ENCODE measurements at places on chromosomes 6 and 20.

DNA sequence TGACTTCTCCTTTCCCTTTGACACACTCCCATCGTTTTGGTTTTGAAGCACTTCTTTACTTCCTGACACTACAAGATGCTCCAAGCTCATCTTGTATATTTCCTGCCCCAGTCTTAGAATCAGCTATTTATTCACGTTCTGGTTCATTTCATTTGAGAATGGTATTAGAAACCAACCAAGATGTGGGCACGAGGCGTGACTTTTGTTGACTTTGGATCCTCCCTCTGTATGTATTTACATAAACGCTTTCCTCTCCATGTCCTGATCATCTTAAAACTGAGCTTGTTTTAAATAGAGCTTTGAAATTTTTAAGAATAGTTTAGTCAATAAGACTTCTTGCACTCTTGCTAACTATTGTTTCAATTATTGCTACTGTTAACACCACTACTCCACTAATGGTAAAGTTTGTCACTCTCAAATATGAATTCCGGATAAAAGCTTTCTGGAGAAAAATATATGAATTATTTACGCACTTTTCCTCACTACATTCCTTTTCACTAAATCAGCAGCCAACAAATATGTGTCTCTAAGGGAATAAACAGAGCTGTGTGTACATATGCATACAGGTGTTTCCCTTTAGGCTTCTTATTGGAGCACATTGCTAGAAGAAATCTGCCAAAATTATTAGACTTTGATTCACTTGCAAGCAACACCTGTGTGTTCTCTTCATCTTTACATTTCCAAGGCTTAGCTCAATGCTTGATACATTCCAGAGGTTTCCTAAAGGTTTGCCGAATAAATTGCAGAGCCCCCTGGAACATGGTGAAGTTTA lies 77.3 kb upstream of the TMEM244 start:
- no peak for DNase-seq

- peak; percentile 28 for DNase-seq
Measured at GRCh38 chr6:57190140-57190539, 18.0 kb downstream of the BAG2 start.

DNA sequence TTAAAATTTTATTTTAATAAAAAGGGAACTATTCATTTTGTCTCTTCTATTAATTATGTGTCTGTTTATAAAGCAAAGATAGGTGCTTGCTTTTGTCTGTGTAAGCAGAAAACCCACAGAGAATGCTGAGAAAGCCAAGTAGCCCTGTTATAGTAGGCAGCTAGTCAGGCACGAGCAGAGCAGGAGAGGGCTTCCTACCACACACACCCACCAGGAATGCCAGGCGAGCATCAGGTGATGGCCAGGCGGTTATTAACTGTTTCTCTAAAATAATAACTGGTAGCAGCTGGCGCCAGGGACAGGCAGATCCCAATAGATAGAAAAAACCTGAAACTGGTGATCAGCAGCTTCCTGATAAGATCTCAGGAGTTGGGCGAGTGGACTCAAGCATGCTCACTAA lies 15.7 kb downstream of the C6orf15 start:
- no peak for DNase-seq

DNA sequence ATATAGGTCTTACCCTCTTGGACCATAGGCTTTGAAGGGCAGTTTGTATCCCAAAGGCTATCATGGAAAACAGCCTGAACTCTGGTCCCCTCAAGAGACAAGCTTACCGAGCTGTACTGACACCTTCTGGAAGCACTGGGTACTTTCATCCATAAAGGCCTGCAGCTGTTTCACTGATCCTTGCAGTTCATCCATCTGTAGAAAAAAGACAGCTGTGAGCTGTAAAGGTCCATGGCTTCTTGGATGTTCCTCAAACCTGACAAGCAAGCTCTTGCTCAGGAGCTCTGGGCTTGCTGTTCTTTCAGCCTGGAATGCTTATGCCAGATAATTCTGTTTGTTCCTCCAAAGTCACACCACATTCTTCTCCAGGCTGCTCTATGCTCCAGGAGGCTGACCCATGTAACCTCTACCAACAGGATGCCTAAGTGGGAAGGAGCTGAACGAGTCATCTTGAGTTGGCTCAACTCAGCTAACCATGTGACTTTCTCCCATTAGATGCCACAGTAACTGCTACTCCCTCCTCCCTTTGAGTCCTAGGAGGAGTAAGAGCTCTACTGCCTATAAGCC lies 8.8 kb upstream of the NDRG3 start:
- DNase-seq = peak; percentile 56

DNA sequence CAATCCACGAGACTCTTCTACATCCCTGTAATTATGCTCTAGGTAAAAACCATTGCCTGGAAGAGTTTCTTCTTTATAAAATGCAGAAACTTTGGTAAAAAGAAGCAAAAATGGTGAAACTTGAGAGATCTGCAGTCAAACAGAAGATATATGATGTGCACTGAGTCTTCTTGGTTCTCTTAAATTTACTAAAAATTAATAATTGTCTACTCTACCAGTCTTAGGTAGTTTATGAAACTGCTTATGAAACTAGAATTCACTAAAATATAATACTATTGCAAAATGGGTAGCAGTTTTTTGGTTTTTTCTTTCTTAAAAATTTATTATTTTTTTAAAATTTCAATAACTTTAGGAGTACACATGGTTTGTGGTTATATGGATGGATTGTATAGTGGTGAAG lies 519.1 kb upstream of the SOX4 start:
- DNase-seq = no peak

DNA sequence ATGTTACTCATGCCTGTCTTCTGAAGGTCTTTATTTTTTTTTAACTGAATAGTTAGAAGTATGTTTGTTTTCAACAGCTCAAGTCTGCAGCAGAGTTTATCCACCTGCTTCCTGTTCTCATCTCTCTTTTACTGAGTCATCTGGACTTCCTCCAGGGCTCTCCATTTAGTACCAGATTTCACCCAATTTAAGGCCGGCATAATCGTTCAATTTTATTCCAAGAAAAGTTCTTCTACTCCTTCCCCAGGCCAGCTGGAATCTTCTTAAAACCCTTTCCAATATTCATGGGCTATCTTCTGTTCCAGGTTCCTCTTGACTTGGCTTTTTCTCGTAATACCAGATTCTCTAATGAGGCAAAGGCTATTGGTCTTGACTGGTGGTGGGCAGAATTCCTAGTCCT lies 79.0 kb upstream of the LAMA2 start:
- DNase-seq = peak; percentile 15

DNA sequence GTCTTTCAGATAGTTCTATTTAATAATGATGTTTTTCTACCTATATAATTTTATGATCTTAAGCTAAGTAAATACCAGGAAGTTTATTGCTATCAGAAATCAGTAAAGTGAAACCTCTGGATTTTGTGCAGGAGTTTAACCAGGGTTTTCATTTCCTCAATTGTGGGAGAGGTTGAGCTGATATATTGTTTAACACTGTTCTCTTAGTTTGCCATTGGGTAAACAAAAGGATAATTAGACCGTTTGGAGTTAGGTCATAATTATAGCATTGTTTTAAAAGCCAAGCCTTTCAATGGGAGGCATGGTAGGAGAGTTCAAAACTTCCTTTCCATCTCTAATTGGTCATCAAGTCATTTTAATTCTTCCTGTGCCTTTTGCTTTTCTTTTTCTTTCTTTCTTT lies 58.7 kb downstream of the STXBP5 start:
- DNase-seq = no peak

GRCh38 chr6:145819994-145820393 lies 5.4 kb upstream of the FBXO30 start:
- no peak for DNase-seq

GRCh38 chr6:57224769-57225515 lies 2.8 kb upstream of the RAB23 start:
- DNase-seq = peak; percentile 38

DNA sequence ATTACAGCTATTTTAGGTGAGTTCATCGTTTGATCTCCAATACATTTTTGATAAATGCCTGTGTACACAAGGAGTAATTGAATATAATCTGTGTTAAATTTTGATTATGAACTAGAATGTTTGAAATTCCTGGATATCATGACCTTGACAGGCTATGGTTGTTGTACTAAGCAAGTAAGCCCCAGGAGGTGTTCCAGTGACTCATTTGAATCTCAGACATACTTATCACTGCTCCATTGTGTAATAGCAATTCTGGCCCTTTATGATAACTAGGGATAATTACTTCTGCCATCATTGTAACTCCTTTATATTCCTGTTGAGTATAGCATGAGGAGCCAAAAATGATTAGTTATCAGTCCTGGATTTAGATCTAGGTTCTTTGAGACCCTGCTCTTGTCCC lies 1424.6 kb upstream of the ADGRB3 start:
- no peak for DNase-seq

DNA sequence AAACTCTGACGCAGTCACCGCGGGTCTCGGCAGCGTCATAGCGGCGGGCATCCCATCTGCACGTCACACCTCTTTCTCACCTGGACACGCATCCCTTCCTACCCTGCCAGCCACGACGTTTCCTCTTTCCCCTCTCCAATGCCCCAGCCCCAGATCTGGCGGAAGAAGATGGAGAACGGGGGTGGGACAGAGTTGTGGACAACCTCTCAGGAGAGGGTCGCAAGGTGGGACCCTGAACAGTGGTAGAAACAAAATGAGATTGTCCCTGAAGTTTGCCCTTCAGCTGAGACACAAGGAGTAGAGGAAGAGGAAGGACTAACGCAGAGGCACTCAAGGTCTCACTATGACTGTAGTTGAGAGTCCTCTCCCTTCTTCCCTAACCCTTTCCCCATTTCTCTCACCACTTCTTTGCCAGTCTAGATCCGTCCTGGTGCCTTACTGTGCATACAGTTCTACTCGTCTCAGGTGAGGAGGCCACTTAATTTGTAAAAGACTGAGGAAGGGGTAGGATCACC lies 562 bp downstream of the TRIM39 start:
- no peak for DNase-seq

DNA sequence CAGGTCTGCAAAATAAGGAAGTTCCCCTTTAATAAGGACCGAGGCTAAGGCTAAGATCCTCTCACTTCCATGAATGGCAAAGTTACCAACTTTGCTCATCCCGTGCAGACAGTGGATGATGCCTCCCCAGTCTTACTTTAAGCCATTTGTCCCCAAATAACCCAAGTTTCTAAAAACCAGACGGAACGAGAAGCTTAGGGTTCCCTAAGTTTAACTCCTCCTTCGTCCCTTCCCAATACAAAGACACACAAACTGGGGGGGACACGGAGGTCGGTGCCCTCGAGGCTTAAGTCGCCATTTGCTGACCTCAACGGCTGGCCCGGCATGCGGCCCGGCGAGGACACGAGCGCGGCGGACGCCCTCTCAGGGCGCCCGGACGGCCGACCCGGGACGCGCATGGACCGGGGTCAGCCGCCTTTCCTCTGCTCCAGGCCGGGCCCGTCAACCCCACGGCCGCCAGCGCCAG lies 527 bp downstream of the FBXO30 start:
- DNase-seq = peak; percentile 13

- no peak for DNase-seq
Measured at GRCh38 chr20:61942526-61942925, 123.2 kb downstream of the TAF4 start.

- no peak for DNase-seq
Measured at GRCh38 chr6:125340991-125341390, 39.2 kb upstream of the HDDC2 start.

- DNase-seq = no peak
Measured at GRCh38 chr6:79466207-79466834, 70.9 kb downstream of the LCA5 start.

- DNase-seq = no peak
Measured at GRCh38 chr20:23133560-23133998, 47.5 kb upstream of the CD93 start.

GRCh38 chr6:106126482-106126881 lies 40.3 kb downstream of the PRDM1 start:
- DNase-seq = no peak

- no peak for DNase-seq
Measured at GRCh38 chr6:71199736-71200135, 88.9 kb upstream of the OGFRL1 start.

DNA sequence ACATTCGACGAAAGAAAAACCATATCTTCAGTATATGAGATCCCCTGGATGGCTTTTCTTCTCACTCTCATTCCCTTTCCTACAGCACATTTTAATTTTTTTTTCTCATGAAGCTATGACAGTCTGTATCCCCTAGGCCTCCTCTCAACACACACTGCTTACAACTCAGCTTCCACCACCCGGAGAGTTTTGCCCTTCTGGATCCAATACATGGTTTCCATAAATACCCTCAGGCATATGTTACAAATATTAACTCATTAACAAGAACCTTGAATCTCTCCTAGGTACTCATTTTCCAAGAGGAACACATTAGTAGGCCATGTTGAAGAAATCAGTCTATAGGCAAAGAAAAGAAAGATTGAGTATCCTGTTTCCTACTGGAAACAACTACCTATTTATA lies 44.0 kb downstream of the PAK5 start:
- DNase-seq = no peak

- no peak for DNase-seq
Measured at GRCh38 chr6:78487401-78487800, 379.9 kb upstream of the IRAK1BP1 start.

- DNase-seq = no peak
Measured at GRCh38 chr6:133938533-133938932, 14.5 kb upstream of the TBPL1 start.

- DNase-seq = no peak
Measured at GRCh38 chr6:15485936-15486335, 176.9 kb downstream of the DTNBP1 start.

GRCh38 chr6:21134356-21134755 lies 459.2 kb upstream of the SOX4 start:
- DNase-seq = peak; percentile 50

- DNase-seq = peak; percentile 28
Measured at GRCh38 chr6:57216235-57217101, 5.6 kb downstream of the RAB23 start.

- no peak for DNase-seq
Measured at GRCh38 chr20:62422636-62423325, 4.6 kb downstream of the RBBP8NL start.

DNA sequence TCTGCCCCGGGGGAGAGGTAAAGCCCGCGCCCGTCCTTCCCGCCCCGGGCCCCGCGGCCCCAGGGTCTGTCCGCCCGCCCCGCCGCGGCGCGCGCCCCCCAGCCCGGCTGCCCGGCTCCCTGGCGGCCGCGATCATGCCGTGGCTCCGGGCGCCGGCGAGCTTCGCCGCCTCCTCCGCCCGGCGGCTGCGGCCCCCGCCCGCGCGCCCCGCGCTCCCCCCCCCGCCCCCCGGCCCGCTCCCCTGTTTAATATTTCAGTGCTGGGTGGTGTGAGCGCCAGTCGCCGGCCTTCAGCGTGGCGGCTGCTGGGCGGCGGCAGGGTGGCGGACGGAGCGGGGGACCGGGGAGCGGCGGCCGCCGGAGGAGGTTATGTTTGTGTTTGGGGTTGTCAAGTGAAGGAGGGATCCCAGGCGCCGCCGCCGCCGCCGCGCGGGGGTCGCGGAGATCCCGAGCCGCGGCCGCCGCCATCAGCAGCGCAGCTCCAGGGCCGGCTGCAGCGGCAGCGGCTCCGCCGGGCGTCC lies at the start of gene HIVEP1:
TSS of gene HIVEP1 (plus strand) at position 275 of the 520 bp plus-strand sequence. CDS start 3,317 bp downstream, outside the sequence.
- DNase-seq = no peak
